Stomach (tissue), 19 donors: ENCODE measurements at places on chromosomes 6 and 20.

GRCh38 chr20:46520976-46521579 lies 7.7 kb upstream of the ZNF334 start:
- no peak overlapping the region for H3K4me3 ChIP-seq
- peaks cover 2% of the 10 kb centered on the region for H3K27me3 ChIP-seq
- no peaks in the 10 kb centered on the region for H3K4me1 ChIP-seq
- DNase-seq = peak; percentile 67
- H3K36me3 ChIP-seq = no peaks in the 10 kb centered on the region

DNA sequence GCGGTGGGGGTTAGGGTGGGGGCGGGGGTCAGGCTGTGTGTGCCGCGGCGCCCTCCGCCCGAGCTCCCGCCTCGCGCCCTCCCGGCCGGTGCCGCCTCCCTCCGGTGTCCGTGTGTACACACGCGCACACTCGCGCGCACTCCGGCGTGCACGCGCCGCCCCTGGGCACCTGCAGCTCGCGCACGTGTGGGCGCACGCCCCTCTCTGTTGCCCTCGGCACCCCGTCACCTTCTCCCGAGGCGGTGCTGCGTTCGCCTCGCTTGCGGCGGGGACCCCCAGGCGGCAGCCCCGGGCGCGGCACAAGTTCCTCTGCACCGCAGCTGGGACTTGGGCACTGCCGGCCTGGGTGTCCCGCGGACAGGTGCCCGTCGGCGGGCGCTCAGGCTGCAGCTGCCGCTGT lies 525 bp downstream of the MACROD2 start:
- no peaks in the 10 kb centered on the region for H3K36me3 ChIP-seq
- H3K4me1 ChIP-seq = peaks cover 36% of the 10 kb centered on the region
- peak overlapping the region; percentile 76 for H3K4me3 ChIP-seq
- DNase-seq = peak; percentile 70
- no peaks in the 10 kb centered on the region for H3K27me3 ChIP-seq
- H3K27ac ChIP-seq = peak overlapping the region; percentile 76

GRCh38 chr20:10179574-10180298 lies 38.9 kb upstream of the SNAP25 start:
- no peaks in the 10 kb centered on the region for H3K4me1 ChIP-seq
- no peaks in the 10 kb centered on the region for H3K36me3 ChIP-seq
- no peak for DNase-seq
- no peaks in the 10 kb centered on the region for H3K27me3 ChIP-seq
- no peak overlapping the region for H3K4me3 ChIP-seq

DNA sequence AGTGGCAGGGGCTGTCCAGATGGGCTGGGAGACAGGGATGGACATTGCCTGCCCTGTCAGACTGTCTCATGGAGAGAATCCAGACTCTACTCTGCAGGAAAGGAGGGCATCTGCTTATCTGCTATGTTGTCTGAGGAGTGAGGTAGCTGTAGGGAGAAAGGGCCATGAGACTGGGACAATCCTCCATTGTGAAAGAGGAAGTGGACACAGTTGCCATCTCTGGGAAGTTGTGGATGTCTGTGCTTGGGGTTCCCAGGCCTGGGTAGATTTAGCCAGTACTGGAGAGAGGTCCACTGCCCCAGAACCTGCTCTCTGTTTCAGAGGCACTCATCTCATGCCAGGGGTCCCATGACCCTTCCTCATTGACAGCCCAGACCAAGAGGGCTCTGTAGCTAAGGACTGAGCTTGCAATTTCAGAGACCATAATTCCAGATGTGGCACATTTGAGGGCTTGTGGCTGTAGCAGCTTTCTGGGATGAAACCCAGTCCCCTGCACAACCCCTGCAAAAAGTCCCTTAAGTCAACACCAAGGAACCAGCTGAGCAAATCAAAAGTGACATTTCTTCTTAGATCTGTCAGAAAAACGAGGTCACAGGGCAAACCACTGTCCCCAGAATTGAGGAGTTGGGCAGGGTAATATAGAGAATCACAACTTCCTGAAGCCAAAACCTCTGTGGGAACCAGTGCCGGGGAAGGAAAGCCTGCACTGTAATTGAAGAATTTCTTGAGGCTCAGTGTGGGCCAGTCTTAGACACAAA lies 4.1 kb upstream of the SIRPG start:
- H3K36me3 ChIP-seq = no peaks in the 10 kb centered on the region
- no peaks in the 10 kb centered on the region for H3K4me1 ChIP-seq
- no peaks in the 10 kb centered on the region for H3K27me3 ChIP-seq

DNA sequence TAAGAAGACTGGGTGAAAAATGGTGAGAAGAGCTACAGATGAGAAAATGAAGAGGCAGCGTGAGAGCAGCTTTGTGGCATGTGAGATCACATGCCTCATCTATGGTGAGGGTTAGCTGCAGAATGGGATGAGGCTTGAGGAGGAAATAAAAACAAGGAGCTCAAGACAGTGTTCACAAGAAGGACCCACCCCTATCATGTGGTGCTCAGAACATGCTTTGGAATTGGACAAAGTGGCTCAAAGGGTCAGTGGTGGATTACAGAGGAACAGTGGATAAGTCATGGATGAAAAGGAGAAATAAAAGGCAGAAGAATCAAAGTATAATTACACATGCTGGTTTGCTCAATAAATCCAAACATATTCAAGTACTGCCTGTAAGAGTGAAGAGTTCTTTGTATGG lies 126.9 kb upstream of the UST start:
- H3K27ac ChIP-seq = no peak overlapping the region
- H3K4me3 ChIP-seq = no peak overlapping the region
- H3K4me1 ChIP-seq = no peaks in the 10 kb centered on the region
- H3K27me3 ChIP-seq = no peaks in the 10 kb centered on the region
- no peak for DNase-seq

DNA sequence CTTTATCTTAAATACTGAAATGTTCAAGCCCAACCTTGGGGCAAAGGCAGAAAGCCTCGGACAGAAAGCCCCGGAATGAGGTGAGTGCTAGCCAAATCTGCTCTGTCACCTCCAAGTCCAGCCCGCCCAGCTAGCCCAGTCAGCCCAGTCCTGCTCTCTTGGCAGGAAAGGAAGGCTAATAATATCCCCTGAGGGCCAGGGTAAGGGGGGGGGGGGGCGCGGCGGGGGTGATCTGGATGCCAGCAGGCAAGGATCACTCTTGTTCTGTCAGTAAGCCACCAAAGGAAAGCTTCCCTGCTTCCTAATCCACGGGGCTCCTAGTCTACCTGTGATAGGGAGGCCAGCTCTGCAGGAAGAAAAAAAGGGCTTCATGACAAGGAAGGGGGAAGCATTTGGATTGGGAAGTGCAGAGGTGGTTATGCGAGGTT lies 1.1 kb downstream of the NDRG3 start:
- H3K4me1 ChIP-seq = peaks cover 23% of the 10 kb centered on the region
- peak overlapping the region; percentile 94 for H3K4me3 ChIP-seq
- H3K27me3 ChIP-seq = no peaks in the 10 kb centered on the region
- H3K27ac ChIP-seq = peak overlapping the region; percentile 86
- no peaks in the 10 kb centered on the region for H3K36me3 ChIP-seq

DNA sequence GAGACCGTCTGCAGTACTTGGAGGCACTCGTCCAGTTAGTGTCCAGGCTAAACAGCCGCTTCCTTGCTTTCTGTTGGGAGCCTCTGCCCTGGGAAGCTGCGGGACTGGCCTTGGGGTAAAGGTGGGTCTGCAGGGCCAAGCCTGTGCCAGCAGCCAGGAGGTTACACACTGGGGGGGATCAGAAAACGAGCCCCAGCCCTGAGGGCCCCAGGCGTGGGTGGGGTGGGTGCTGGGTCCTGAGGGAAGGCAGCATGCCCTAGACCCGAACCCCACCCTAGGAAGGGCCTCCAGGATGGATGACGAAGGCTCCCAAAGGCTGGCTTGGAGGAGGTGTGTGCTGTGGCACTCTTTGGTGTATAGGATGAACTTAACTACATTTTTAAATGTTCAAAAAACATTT lies 335.2 kb downstream of the ZFAND3 start:
- DNase-seq = no peak
- H3K27me3 ChIP-seq = no peaks in the 10 kb centered on the region
- peaks cover 37% of the 10 kb centered on the region for H3K36me3 ChIP-seq

DNA sequence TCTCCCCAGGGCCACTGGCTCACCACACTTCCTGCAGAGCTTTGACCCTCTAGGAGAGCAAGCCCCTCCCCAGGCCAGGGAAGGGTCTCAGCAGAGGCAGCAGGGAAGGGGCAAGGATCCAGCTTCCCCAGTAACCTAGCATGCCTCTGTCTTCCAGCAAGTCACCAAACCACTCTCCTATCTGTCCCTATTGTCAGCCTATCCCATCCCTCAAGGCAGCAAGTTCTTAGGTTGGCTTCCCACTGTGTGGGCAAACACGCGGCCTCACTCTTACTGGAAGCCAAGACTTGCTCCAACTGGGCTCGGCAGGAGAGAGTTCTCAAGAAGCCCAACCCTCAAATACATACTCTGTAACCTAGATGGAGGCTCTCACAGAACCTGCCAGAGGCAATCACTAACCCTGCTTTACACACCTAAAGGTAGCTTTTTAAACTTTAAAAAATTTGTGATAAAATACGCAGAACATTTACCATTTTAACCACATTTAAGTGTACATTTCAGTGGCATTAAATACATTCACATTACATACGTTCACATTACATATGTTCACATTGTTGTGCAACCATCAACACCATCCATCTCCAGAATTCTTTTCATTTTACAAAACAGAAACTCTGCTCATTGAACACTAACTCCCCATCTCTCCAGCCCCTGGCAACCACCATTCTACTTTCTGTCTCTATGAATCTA lies 58.5 kb downstream of the MRPL14 start:
- H3K27ac ChIP-seq = no peak overlapping the region
- H3K36me3 ChIP-seq = no peaks in the 10 kb centered on the region
- DNase-seq = no peak
- H3K27me3 ChIP-seq = no peaks in the 10 kb centered on the region

GRCh38 chr6:159456349-159456748 lies 236.7 kb downstream of the SOD2 start:
- DNase-seq = no peak
- H3K36me3 ChIP-seq = no peaks in the 10 kb centered on the region
- no peak overlapping the region for H3K4me3 ChIP-seq

DNA sequence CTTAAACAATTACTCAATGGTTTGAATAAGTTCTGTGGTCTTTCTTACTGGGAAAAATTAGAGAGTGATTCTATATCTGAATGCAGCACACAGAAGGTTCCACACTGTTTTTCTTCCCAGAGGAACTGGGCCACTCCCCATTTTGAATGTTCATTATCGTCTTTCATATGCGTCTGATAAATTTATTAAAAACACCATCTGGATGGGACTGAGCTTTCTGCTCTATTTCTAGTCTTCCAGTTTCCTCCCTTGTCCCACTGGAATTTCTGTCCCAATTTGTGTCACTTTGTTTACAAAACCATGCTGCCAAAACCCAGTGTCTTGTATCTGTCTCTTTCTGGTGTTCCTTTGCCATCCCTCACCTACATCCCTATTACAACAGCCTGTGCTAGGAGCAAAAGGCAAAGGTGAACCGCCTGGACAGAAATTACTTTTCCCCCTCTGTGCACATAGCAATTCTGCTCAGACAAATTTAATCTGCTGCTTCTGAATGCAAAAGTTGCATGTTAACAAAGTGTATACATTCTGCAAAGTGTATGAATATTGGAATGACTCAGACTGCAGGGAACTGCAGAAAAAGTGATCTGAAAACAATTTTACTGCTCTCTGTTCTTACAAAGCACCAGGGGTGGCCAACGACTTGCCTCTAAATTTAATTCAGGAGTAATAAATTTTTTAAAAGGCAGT lies 333.6 kb downstream of the BTBD9 start:
- DNase-seq = no peak
- no peak overlapping the region for H3K4me3 ChIP-seq
- no peaks in the 10 kb centered on the region for H3K27me3 ChIP-seq
- no peaks in the 10 kb centered on the region for H3K4me1 ChIP-seq
- no peak overlapping the region for H3K27ac ChIP-seq

GRCh38 chr6:110900028-110900598 lies 25.5 kb downstream of the AMD1 start:
- no peak for DNase-seq
- H3K27me3 ChIP-seq = no peaks in the 10 kb centered on the region
- H3K4me3 ChIP-seq = no peak overlapping the region
- no peaks in the 10 kb centered on the region for H3K4me1 ChIP-seq
- H3K36me3 ChIP-seq = peaks cover 49% of the 10 kb centered on the region

DNA sequence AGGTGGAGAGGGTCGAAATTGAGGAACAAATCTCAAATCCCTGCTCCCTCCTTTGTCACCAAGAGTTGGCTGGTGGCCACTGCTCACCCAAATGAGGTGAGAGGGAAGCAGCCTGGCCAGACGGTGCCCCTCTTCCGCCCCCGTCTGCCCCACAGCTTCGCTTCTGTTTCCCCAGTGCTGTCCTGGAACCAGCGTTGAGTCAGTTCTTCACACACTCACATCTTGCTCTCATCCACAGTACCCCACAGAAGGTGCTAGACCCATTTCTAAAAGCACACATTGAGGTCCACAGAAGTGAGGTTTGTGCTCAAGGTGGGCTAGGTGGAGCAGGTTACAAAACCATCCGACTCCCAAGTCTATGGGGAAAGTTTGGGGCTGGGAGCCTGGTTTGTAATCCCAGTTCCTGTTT lies 3.8 kb downstream of the CEBPB start:
- H3K4me1 ChIP-seq = peaks cover 38% of the 10 kb centered on the region
- H3K27me3 ChIP-seq = no peaks in the 10 kb centered on the region
- no peak for DNase-seq
- peaks cover 14% of the 10 kb centered on the region for H3K36me3 ChIP-seq
- peak overlapping the region; percentile 90 for H3K4me3 ChIP-seq
- H3K27ac ChIP-seq = peak overlapping the region; percentile 99

- H3K36me3 ChIP-seq = no peaks in the 10 kb centered on the region
- peaks cover 8% of the 10 kb centered on the region for H3K4me1 ChIP-seq
- H3K27ac ChIP-seq = no peak overlapping the region
- no peak overlapping the region for H3K4me3 ChIP-seq
Measured at GRCh38 chr20:8129211-8129976, 2.7 kb upstream of the PLCB1 start.

DNA sequence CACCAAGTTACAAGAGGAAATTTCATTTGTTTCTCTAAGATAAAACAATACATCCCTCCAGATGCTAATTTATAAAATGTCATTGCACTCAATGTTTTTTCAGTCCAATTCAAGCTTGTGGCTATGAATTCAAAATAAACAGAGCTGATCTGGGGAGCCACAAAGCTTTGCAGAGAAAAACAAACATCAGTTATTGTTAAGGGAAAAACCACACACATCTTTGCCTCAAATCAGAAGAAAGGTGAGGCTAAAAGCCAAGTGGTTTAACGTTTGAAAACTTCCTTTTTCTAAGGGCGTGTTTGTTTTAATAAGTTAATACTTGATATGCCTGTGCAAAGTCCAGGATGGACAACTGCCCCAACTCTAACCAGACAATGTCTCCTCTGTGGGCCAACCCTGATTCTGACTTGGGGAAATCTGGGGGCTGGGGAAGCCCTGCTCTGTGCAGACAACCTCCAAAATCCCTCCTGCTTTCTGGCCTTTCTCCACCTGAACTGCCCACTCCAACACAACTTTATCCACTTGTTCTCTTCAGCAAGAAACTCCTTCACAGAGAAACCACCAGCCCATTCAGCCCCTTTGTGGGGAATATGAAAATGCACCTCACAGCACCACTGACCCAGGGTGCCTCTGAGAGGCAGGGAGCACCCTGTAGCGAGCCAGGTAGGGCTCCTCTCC lies 44.6 kb upstream of the NT5E start:
- H3K27ac ChIP-seq = peak overlapping the region; percentile 66
- no peak overlapping the region for H3K4me3 ChIP-seq
- H3K36me3 ChIP-seq = no peaks in the 10 kb centered on the region
- peak; percentile 37 for DNase-seq
- no peaks in the 10 kb centered on the region for H3K27me3 ChIP-seq
